SK-N-SH (cell line): ENCODE measurements at places on chromosomes 12 and 14. TPM values are rescaled to one million over a fixed set of nuclear protein-coding genes. Genes with fewer than 3 reads are reported as not detected.

Gene PRKCH
- 3.9 and 4.2 TPM in 2 replicates for polyA plus RNA-seq

Gene C2CD5
- 9.2 and 12.1 TPM in 2 replicates for polyA plus RNA-seq

Gene HELB
- 0.38 and 0.54 TPM in 2 replicates for polyA plus RNA-seq

Gene VAMP1
- polyA plus RNA-seq = 36.8 and 48.9 TPM in 2 replicates

Gene KRT6C
- polyA plus RNA-seq = not detected in 2 replicates

Gene RAB15
- polyA plus RNA-seq = 14.2 and 14.8 TPM in 2 replicates

Gene SUPT16H
- 53.7 and 65.6 TPM in 2 replicates for polyA plus RNA-seq

Gene MYO1H
- not detected in 2 replicates for polyA plus RNA-seq

- H3K4me3 ChIP-seq = no peak overlapping the region
- H3K27ac ChIP-seq = 0 out of 2 replicates have a peak overlapping the region, but pooled peaks have one; percentile 33
- H3K4me1 ChIP-seq = peaks cover 48% of the 10 kb centered on the region
- H3K36me3 ChIP-seq = no peaks in the 10 kb centered on the region
- H3K27me3 ChIP-seq = no peaks in the 10 kb centered on the region
Observed at GRCh38 chr14:61581955-61582615, 113.2 kb upstream of the HIF1A start.

DNA sequence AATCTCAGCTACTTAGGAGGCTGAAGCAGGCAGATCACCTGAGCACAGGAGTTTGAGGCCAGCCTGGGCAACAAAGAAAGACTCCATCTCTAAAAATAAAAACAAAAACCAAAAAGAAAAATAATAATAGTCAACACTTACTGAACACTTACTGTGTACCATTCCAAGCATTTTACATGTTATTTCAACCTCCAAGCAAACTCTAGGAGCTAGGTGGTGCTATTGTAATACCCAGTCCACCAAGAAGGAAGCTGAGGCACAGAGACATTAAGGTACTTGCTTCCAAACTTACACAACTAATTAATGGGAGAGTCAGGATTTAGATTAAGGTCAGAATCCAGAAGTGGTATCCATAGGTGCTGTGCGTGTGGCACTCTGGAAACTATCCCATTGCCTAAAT, 13.7 kb upstream of the OR6J1 start:
- H3K27ac ChIP-seq = no peak overlapping the region
- no peak for DNase-seq
- no peaks in the 10 kb centered on the region; the same call in 1 of the 2 replicates for H3K27me3 ChIP-seq
- H3K4me3 ChIP-seq = no peak overlapping the region
- no peaks in the 10 kb centered on the region for H3K4me1 ChIP-seq

DNA sequence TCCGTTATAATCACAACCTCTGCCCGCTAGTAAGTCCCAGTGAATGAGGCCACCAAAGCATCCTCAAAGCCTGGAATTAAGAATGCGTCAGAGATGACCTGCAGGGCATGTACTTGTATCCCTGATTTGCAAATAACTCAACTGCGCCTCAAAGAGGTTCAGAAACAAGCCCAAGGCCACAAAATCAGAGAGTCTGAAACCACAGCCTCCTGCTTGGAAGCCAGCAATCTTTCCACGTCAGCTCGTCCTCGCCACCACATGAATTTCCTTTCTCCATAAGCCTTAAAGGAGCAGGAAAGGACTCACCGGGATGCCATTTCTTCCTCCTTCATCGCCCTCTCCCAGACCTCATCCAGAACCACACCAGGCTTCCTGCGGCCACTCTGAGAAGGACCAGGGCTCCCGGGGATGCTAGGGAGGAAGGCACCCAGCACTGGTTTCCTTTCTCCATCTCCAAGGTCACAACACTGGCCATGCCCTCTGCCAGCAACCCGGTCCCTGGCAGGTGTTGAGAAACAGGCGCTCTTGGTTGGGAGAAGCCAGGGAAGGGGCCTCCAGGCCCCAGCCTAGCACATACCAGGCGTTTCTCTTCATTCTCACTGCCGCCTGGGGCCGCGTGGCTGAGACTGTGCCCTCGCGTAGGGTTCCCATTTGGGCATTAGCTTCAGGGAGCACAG, 191.2 kb upstream of the DIO3 start:
- H3K27me3 ChIP-seq = no peaks in the 10 kb centered on the region
- H3K4me1 ChIP-seq = no peaks in the 10 kb centered on the region
- H3K27ac ChIP-seq = no peak overlapping the region
- no peaks in the 10 kb centered on the region for H3K36me3 ChIP-seq
- no peak overlapping the region for H3K4me3 ChIP-seq
- no peak for DNase-seq

DNA sequence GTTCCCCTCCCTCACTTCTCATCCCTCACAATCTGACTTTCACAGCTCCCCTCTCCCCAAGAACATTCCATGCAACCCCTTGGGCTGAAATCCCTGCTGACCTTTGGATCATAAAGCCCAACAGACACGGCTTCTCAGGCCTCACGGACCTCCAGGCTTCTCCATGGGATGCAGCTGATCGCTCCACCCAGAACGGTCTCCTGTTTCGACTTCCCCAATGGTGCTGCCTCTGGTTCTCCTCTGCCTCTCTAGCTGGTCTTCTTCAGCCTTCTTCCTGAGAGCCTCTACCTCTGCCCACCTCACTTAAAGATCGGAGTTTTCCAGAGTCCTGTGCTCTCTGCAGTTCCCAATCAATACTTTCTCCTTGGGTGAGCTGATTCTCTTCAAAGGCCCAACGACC, 17.8 kb upstream of the PRMT8 start:
- no peaks in the 10 kb centered on the region for H3K36me3 ChIP-seq
- no peak overlapping the region for H3K27ac ChIP-seq
- H3K4me1 ChIP-seq = no peaks in the 10 kb centered on the region
- no peak for DNase-seq
- no peak overlapping the region for H3K4me3 ChIP-seq

DNA sequence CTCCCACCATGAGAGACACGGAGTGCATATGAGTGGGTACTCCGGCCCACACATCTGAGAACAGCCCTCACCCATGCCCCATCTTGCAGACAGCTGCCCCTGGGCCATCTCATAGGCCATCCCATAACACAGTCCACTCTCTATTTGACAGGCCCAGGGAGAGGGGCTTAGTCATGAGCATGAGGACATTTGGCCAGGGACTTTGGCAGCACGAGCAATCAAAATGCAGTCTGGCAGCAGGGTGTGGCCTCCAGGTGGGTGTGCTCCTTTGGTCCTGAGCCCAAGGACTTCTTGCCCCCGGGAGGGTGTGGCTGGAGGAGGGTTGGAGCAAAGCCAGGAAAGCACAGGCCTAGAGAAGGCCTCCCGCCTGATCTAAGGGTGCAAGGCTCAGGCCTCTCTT, 25.6 kb downstream of the EMP1 start:
- H3K36me3 ChIP-seq = peaks cover 23% of the 10 kb centered on the region

DNA sequence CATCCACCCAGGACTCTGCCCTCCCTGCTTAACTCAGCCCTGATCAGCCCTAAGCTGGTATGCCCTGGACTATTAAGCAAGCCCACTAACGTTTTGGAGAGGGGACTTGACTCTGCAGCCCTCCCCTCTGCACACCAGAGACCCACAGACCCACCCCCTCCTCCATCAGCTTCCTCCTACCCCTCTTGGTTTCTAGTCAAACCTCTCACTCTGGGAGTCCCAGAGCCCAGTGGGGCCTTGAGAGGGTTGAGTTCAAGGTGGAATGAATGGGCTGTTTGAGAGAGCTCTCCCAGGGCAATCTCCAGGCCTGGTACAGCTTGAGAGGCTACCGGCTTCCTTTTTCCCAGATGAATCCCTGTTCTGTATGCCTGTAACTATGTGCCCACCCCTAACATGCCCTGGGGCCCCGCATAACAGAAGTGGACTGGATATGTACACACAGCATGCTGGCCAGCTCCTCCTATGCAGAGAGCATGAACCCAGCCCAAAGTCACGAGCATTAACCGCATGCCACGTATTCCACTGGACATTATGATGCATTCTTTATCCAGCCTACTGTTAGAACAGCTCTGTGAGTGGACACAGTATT, 43.6 kb downstream of the IRF2BPL start:
- no peak overlapping the region for H3K27ac ChIP-seq
- no peak overlapping the region for H3K4me3 ChIP-seq
- no peaks in the 10 kb centered on the region for H3K36me3 ChIP-seq
- DNase-seq = no peak
- peaks cover 33% of the 10 kb centered on the region; the same call in 1 of the 2 replicates for H3K4me1 ChIP-seq
- no peaks in the 10 kb centered on the region for H3K27me3 ChIP-seq

GRCh38 chr12:106576848-106577247, 6.0 kb upstream of the RFX4 start:
- H3K36me3 ChIP-seq = no peaks in the 10 kb centered on the region
- H3K4me3 ChIP-seq = no peak overlapping the region
- H3K27me3 ChIP-seq = peaks cover 32% of the 10 kb centered on the region
- no peak overlapping the region for H3K27ac ChIP-seq

- peaks cover 6% of the 10 kb centered on the region; the same call in 1 of the 2 replicates for H3K36me3 ChIP-seq
- no peaks in the 10 kb centered on the region for H3K27me3 ChIP-seq
- no peak overlapping the region for H3K4me3 ChIP-seq
- no peak for DNase-seq
Observed at GRCh38 chr12:118237908-118238307, 102.0 kb downstream of the PEBP1 start.

- peaks cover 22% of the 10 kb centered on the region; the same call in 1 of the 2 replicates for H3K4me1 ChIP-seq
- no peak overlapping the region for H3K27ac ChIP-seq
- no peaks in the 10 kb centered on the region for H3K36me3 ChIP-seq
- no peak overlapping the region for H3K4me3 ChIP-seq
- no peaks in the 10 kb centered on the region for H3K27me3 ChIP-seq
Observed at GRCh38 chr12:109630815-109631214, 57.2 kb downstream of the MVK start.

GRCh38 chr12:78726854-78727253, 137.7 kb upstream of the SYT1 start:
- no peaks in the 10 kb centered on the region for H3K36me3 ChIP-seq
- no peaks in the 10 kb centered on the region for H3K27me3 ChIP-seq
- no peaks in the 10 kb centered on the region; the same call in 1 of the 2 replicates for H3K4me1 ChIP-seq
- no peak overlapping the region for H3K4me3 ChIP-seq

GRCh38 chr12:27488479-27488878, 35.5 kb upstream of the PPFIBP1 start:
- no peaks in the 10 kb centered on the region for H3K36me3 ChIP-seq
- H3K27me3 ChIP-seq = no peaks in the 10 kb centered on the region
- no peaks in the 10 kb centered on the region for H3K4me1 ChIP-seq

GRCh38 chr12:88518863-88519403, 61.3 kb downstream of the KITLG start:
- H3K4me1 ChIP-seq = peaks cover 11% of the 10 kb centered on the region; the same call in 1 of the 2 replicates
- H3K27me3 ChIP-seq = no peaks in the 10 kb centered on the region
- H3K4me3 ChIP-seq = no peak overlapping the region
- H3K36me3 ChIP-seq = peaks cover 77% of the 10 kb centered on the region

- H3K36me3 ChIP-seq = no peaks in the 10 kb centered on the region
- DNase-seq = no peak
- no peak overlapping the region for H3K27ac ChIP-seq
- no peaks in the 10 kb centered on the region for H3K27me3 ChIP-seq
Observed at GRCh38 chr12:25352083-25352918, 101.6 kb upstream of the KRAS start.

- H3K4me3 ChIP-seq = peak overlapping the region; percentile 96
- H3K27me3 ChIP-seq = no peaks in the 10 kb centered on the region
- peaks cover 20% of the 10 kb centered on the region; the same call in 1 of the 2 replicates for H3K4me1 ChIP-seq
- peaks cover 3% of the 10 kb centered on the region for H3K36me3 ChIP-seq
- no peak for DNase-seq
- peak overlapping the region; percentile 93; the same call in 1 of the 2 replicates for H3K27ac ChIP-seq
Observed at GRCh38 chr12:26939192-26939832, 1.0 kb downstream of the FGFR1OP2 start.

DNA sequence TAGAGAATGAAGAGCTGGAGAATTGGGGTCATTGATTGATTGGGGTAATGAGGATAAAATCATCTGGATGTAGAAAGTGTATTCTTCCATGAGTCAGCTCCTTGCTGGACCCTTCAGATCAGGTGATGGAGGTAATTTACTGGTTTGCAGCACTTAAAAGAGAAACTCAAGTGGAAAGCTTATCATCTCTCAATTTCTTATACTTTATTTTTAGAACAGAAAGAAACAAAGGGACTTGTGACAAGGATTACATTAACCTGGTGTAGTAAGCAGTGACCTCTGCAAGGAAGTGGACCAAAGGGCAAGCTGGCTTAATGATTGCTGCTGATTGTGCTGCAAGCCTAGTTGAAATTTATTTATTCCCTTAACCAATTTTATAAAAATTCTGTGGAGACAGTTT, 405.0 kb downstream of the TRHDE start:
- H3K27me3 ChIP-seq = no peaks in the 10 kb centered on the region
- H3K4me1 ChIP-seq = no peaks in the 10 kb centered on the region
- no peak overlapping the region for H3K27ac ChIP-seq
- no peak for DNase-seq

DNA sequence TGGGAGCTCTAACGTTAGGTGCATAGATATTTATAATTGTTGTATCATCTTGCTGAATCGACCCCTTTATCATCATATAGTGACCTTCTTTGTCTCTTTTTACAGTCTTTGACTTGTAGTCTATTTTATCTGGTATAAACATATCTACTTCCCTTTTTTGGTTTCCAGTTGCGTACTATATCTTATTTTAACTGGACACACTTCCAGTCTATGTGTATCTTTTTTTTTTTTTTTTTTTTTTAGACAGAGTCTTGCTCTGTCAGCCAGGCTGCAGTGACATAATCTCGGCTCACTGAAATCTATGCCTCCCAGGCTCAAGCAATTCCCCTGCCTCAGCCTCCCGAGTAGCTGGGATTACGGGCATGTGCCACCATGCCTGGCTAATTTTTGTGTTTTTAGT, 41.9 kb upstream of the ZFP36L1 start:
- H3K27ac ChIP-seq = no peak overlapping the region
- no peaks in the 10 kb centered on the region for H3K36me3 ChIP-seq
- H3K4me3 ChIP-seq = no peak overlapping the region
- DNase-seq = no peak
- H3K4me1 ChIP-seq = no peaks in the 10 kb centered on the region
